ENCODE measurements at places on chromosomes 5 and 9.
A peak's percentile ranks its signal among the peaks of the same experiment; 100 is the strongest.

GRCh38 chr9:81588148-81588871 is 101.0 kb downstream of the TLE1 start:
- no peak for DNase-seq

DNA sequence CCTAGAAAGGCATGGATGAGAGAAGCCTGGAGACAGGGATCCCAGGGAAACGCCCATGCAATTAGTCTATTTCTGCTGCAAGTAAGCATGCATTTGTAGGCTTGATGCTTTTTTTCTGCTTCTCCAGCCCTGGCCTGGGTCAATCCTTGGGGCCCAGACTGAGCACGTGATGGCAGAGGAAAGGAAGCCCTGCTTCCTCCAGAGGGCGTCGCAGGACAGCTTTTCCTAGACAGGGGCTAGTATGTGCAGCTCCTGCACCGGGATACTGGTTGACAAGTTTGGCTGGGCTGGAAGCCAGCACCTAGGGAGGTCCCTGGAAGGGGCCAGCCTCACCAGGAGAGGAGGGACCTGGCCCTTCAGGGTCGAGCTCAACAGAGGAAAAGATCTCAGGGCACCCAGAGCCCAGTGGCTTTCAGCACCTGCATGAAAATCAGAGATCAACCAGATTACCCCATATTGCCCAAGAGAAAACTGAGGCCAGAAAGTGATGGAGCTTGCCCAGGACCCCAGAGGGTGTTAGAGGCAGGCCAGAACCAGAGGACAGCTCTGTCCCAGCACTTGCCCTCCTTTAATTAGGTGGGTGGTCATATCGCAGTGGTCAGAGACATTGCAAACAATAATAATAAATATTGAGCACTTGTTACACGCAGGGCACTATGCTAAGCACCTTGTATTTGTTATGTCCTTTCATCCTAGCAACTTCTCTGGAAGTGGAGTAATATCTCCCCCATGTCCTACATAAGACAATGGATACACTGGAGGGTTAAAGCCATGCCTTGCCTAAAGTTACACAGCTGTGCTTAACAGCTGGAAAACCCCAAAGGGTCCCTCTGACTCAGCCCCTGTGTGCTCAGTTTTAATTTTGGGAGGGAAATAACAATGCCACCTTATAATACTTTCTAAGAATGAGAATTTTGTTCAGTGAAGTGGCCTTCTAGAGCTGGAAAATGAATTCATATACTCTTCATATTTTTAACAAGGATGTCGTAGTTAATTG is 67.1 kb downstream of the KLF4 start:
- peak; percentile 83 for DNase-seq

DNA sequence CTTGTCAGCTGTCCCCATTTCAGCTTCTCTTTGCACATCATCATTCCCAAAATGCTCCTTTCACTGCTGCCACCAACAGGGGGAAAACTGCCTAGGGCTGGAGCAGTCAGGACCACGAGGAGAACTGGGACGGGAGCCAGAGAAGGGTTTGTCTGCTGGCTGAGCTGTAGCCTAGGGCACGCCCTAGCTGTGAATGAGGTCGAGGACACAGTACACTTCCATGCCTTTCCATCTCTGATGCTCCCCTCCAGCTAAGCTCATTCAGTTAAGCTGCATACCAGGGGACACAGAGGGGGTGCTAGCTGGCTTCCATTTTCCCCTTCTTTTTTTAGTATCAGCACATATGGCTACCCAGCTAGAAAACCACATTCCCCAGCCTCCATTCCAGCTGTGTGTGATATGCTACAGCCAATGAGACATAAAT is 64.7 kb downstream of the STK10 start:
- no peak for DNase-seq

DNA sequence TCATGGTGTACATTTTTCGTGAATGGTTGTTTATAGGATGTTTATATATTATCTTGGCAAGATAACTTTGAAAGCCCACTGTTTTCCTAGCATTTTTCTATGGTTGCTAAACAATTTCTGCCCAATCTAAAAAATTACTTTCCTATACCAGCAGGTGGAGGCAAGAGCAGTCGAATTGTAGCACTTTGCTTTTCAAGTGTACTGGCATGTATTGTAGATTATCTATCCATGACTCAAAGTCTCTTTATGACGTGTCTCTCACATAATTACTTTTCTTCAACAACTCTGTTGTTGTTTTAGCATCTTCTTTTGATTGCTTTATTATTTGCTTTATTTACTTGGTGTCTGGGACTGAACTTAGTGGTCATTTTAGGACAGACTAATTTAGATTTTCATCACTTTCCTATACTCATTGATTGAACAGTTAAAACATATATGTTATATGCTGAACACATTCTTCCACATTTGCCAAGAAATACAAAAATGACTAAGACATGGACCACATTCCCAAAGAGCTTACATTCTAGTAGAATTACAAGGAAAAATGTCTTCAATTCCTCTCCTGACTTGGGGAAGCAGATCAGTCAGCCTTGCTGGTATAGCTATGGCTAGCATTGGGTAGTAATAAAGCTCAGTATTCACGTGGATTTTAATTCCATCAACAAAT is 20.7 kb downstream of the NLN start:
- peak; percentile 78 for DNase-seq

DNA sequence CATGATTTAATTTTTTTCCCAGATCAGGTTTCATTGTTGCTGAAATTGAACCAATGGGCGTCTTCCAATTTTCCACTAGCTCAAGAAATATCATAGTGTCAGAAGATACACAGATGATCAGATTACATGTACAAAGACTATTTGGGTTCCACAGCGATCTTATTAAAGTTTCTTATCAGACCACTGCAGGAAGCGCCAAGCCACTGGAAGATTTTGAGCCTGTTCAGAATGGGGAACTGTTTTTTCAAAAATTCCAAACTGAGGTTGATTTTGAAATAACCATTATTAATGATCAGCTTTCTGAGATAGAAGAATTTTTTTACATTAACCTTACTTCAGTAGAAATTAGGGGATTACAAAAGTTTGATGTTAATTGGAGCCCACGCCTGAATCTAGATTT is 251.6 kb downstream of the ADGRV1 start:
- no peak for DNase-seq

GRCh38 chr9:121398374-121398773 is 28.3 kb upstream of the STOM start:
- DNase-seq = peak; percentile 84

GRCh38 chr5:173572431-173573125 is 43.9 kb downstream of the BOD1 start:
- DNase-seq = no peak
